ENCODE measurements at places on chromosomes 16 and 17.

- DNase-seq, result no peak
Measured at GRCh38 chr16:627454-628239, 3.1 kb upstream of the WFIKKN1 start.

- no peak for DNase-seq
Measured at GRCh38 chr17:6986676-6987075, 9.2 kb upstream of the ALOX12 start.

DNA sequence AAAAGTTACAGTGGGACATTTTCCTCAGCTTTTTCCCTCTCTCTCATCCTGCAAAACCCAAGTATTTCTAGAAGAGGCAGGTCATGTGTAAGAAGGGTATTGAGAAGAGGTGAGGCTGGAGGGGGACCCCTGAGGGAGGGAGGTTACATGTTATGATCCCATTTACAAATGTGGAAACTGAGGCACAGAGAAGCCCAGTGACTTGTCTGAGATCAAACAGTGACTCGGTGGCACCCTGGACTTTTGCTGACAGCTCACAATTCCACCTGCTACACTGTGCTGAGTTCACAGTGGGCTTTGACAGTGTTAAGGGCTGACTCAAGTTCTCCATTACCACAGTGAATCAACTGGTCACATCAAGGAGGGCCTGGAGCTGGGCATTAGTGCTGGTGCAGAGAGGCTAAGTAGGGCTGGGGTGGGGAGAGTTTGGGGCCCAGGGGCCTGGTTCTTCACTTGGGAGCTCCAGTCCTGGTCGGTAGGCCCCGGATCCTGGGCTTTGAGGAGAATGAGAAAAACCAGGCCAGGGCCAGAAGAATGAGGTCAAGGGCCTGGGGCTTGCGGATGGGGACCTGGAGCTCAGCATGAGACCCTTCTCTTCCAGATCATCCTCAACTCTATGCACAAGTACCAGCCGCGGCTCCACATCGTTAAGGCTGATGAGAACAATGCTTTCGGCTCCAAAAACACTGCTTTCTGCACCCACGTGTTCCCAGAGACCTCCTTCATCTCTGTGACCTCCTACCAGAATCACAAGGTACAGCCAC lies 26.0 kb downstream of the TBX4 start:
- no peak for DNase-seq

GRCh38 chr17:7383742-7384488 lies 3.0 kb downstream of the TNK1 start:
- DNase-seq, result peak; percentile 28

GRCh38 chr17:18246880-18247612 lies 11.5 kb downstream of the FLII start:
- peak; percentile 52 for DNase-seq

DNA sequence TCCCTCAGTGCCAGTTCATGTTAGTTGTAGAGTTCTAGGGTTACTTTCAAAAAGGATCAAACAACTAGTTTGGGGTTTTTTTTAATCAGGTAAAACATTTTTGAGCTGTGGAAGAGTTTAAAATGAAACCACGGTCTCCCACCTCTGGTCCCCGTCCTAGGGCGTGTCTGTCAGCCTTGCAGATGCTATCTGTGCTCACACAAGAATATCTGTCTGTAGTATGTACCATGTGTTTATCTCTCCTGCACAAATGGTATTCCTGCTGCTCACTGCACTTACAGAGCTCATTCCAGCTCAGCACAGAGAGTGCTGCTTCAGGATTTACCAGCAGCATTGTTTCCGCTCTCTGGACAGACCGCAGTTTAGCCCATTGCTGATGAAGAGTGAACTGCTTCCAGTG lies 38.9 kb downstream of the UBN1 start:
- no peak for DNase-seq

DNA sequence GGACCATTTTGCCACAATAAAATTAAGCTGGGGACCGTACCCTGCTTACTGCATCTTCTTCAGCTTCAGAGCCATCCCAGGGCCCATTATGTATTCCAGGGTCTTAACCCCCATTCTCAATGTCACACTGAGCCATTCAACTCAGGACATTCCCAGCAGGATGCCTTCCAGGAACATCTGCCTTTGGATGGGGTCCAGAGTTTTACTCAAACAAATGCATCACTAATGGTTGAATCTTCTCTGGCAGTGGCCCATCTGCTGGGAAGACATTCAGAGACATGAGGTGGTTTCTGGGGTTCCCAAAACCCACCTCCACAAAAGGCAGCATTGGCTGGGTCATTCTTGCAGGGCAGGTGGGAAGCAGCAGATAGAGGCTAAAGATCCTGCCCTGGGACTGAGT lies 3.4 kb upstream of the SEC14L5 start:
- no peak for DNase-seq

DNA sequence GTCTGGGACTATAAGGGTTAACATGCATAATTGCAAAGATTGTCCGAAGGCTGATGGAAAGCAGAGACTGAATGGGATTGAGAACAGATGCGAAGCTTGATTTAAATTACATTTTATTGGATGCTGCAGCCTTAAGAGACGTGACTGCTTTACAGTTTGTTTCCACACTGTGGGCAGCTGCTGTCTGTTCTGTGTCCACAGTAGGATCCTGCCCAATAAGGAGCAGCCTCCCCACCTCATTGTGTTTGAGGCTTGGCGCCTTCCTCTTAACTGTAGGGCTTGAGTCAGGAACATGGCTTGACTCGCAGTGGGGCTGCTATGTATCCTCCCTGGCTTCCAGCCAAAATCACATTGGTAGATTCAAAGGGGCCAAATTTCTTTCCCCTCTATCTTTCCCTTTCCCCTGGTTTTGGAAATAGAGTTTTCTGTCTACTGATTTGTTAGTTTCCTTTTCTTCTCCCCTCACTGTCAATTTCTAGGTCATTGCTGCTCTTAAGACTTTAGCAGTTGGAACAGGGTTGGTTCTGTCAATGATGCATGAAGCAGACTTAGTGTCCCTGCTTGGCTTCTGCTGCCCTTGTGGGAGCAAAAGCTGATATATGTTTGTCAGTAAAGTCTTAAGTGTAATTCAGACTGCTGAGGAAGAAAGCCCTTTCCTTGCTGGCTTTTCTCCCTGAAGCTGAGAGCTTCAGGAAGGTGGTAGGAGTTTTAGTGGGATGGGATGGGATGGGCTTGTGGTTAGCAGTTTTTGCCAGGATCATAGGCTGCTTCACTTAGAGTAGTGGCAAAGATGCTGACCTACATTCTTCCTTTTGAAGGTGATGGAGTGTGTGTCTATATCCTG lies 5.0 kb upstream of the RARA start:
- peak; percentile 51 for DNase-seq

DNA sequence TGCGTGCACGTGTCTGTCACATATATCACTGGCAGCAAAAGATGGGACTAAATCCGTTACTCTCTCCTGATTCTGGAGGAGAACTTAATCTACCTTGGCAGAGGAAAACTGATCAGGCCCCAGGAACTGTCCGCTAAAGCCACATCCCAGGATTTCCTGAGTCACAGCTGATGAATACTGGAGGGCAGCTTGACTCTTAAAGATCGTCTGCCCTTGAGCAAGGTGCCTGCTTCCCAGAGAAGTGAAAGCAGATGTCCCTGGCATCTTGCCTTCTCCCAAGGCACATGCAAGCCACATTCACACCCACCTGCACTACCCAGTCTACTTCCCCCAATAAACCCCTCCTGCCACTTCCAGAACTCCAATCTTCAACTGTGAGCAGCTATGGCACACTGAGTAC lies 99.8 kb downstream of the CPPED1 start:
- DNase-seq, result no peak

DNA sequence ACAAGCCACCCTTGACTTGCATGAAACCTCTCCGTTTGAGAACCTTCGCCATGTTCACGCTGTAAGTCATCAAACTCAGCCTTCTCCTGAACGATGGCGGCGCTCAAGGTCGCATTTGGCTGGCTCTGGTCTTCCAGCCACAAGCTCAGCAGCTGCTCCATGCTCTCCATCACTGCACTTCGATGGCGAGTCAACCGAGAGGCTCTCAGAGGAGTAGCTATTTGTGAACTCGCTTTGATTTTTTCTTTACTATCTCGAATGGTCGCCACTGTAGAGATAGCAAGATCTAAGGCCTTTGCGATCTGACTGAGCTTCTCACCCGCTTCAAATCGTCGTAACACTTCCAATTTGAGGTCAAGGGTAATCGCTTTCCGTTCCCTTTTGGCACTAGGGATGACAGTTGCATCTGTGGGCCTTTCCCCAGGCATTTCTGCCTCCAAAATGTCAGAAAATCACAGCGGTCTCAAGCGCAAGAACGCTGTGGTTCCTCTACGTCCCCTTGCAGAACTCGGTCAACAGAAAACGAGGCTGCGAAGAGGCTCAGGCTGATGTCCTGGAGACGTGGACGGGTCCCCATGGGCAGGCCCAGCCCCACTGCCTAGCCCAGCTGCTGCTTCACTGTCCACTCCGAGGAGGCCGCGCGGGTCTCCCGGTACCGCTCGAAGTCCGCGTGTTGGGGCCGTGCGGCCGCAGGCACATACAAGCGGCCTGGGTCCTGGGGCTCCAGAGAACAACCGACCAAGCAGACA lies 23.1 kb downstream of the DEF8 start:
- peak; percentile 3 for DNase-seq
